ENCODE measurements at places on chromosomes 1 and 21.

- DNase-seq, result no peak
Observed at GRCh38 chr1:26936823-26937222, 15.3 kb downstream of the NUDC start.

DNA sequence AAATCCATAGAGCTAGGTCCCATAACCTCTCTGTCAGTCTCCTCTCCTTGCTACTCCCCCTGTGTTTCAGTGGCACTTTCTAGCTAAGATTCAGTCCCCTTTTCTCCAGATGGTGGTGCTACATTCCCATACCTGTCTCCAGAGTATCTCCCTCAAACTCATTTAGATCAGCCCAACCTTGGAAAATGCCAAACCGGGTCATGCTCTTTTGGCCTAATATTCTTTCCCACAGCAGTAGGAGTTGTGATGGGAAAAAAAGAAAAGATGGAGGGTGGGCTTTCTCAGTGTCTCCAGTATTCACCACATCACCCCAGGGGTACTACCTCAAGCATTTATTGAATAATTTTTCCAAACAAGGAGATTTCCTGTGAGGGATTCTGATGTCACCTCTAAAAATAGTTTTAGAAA is 3.2 kb upstream of the RXFP4 start:
- DNase-seq, result peak; percentile 67

DNA sequence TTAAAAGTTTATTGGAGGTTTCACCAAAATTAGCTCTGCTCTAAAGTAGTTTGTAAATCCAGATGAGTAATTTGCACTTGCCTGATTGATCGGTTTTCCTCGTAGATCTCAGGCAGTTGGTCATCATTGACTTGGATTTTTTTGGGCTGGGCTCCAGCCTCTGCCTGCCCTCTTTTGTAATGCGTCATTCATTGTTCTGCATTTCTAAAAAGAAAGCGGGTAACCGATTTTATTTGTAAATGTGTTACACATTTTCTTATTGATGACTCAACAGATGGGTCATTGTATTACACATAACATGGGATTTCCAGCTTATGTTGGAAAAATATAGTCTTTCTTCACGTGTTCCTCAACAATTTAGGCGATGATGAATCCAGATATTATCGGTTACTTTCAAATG is 5.5 kb downstream of the ETS2 start:
- DNase-seq, result no peak

DNA sequence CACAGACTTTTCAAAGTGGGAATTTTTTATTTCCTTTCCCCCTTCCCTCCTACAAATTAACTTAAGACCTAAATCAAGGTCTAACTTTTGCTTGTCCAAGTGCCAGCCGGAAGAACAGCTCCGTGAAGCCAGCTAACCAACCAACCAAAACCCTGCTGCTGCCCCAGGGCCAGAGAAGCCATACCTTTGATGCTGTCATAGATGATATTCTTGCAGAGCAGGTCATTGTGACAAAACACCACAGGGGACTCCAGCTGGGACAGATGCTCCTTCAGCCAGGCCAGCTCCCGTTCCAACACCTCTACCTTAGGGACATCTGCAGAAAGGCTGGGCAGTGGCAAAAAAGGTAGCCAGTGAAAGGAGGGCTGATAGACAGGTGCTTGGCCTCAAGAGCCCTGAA is 10.7 kb downstream of the ETNK2 start:
- no peak for DNase-seq

- no peak for DNase-seq
Observed at GRCh38 chr1:228373681-228374571, 32.7 kb downstream of the TRIM11 start.

GRCh38 chr1:229264487-229264886 is 6.4 kb upstream of the RAB4A start:
- no peak for DNase-seq

DNA sequence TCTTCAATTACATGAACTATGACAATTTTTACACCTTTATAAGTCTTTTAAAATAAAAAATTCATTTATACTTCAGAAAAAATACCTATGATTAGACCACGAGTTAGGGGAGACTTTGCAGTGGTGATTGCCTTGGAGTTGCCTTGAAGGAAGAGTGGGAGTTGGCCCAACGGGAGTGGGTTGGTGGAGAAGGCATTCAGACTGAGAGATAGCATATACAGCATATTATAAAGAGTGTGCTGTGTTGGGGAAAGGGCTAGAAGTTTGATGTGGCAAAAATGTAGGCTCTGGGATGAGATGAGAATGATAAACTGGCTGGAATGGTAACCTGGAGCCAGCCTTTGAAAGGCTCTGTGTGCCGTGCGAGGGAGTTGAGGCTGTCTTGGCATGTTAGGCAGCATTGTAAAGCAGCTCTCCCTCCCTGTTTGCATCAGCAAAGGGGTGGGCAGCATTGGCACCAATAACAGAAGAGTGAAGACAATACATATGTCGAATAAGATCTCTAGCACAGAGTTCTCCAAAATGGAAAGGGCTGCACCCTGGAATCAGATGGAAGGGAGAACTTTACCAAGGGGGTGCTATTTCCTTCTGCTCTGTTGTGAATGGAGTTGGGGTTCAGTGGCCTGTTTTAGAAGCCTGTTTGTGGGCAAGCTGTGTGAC is 24.4 kb downstream of the MPZL1 start:
- DNase-seq, result no peak

DNA sequence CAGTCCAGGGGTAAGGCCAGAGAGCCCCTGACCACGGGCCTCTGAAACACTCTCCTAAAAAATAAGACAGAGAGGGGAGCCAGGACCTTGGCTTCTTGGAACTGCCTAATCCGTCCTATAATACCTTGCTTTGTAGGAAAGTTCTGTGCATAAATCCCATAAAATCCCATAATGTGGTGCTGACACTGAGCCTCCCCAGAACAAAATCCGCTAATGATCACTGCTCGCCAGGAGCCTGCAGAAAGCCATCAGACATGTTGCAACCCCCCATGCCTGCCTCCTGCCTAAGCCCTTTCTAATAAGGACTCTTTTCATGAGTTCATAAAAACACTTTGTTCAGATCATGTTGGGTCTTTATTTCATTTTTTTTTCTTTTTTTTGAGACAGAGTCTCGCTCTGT is 9.3 kb upstream of the DHRS3 start:
- no peak for DNase-seq

GRCh38 chr1:231935856-231936255 is 309.3 kb downstream of the DISC1 start:
- no peak for DNase-seq

DNA sequence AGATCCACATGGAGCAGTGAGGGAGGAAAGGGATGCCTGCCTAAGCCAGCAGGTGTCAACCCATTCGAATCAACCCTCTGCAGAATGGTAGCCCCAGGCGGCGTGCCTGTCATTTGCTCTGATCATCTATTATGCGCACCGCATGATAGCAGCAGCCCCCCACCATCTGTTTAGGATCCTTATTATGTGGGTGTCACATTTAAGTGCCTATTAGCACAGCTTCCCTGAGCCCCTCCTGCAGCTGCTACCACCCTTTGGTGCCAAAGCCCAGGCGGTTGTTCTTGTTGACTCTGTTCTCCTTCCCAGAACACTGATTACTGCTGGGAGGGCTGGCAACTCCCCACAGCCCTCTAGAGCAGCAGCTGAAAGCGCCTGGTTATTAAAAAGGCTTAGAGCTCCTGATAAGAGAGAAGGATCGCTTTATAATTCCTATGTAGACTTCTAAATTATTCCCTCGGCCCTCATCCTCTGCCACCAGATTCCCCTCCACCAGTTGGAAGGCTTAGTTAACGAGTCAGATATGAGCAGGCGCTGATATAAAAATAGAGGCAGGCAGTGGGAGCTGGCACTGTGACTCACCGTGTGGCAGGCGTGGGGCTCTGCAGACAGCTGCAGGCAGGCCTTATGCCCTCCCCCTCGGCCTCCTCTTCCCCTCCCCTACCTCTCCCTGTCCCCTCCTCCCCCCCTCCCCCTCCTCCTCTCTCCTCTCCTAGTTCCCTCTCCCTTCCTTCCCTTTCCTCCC is 23.0 kb downstream of the ACTA1 start:
- peak; percentile 58 for DNase-seq

GRCh38 chr1:182262425-182262824 is 129.2 kb downstream of the GLUL start:
- no peak for DNase-seq

DNA sequence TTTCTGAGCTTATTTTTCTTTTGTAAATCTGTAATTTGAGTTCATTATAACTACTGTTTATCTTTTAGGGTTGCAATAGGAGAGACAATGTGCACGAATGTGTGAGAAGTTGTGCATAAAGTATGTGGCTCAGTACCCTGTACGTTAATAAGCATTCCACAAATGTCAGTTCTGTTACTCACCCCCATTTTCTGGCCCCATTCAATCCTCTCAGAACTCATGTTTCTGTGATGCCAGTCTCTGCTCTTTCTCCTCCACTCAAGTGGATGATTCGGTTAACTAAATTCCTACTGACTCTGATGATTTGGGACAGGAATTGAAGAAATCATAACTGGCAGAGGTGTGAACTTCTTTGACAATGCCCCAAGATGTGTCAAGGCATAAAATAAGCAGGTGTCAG is 10.2 kb upstream of the DMRTB1 start:
- DNase-seq, result no peak

GRCh38 chr1:186854102-186854501 is 25.4 kb downstream of the PLA2G4A start:
- DNase-seq, result no peak

- DNase-seq, result no peak
Observed at GRCh38 chr1:194296201-194296600, 1109.8 kb upstream of the B3GALT2 start.

- DNase-seq, result no peak
Observed at GRCh38 chr1:150309758-150310508, 11.4 kb upstream of the PRPF3 start.

GRCh38 chr1:5659606-5660005 is 332.6 kb downstream of the NPHP4 start:
- DNase-seq, result no peak

DNA sequence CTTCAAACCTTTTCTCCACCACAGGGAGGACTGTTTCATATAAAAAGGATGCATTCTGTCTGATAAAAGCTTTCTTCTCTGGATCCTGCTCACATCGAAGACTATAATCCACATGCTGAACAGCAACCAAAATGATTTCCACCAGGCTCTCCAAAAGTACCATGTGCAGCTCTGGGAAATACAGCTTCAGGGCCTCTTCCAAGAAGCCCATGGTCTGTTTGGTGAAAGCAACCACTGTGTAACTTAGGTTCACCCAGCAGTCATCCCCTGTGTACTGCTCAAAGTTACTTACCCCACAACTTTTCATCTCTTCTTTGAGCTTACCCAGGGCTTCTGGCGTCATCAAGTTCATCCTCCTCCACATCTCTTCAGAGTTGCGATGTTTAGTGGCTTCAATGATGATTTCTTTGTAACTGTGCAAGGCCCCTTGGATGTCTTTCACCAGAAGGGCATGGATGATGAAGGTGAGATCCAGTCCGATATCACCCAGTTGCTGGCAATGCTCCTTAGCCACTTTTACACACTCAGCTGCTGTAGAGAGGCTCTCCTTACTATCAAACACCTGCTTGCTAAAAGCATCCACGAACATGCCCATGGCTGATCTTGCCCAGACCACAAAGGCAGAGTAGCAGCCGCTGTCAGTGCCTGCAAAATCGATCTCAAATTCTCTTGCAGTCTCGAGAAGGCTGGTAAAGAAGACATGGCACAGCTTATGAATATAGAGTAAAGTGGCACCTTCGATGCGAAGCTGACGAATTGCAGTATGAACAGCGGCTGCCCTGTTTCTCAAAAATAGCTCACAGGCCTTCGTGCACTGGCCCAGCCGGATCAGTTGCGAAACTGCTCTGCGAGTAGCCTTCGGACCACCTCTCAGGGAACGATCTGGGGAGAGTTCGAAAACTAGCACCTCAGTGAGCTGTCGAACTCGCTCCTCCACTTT is 1.7 kb downstream of the EXOC8 start:
- no peak for DNase-seq

GRCh38 chr1:165508291-165508690 is 35.5 kb upstream of the LRRC52 start:
- no peak for DNase-seq

GRCh38 chr1:17750333-17750732 is 4.8 kb upstream of the ACTL8 start:
- no peak for DNase-seq

- peak; percentile 17 for DNase-seq
Observed at GRCh38 chr1:181778640-181779260, 282.8 kb downstream of the ZNF648 start.

- peak; percentile 54 for DNase-seq
Observed at GRCh38 chr1:108643492-108644335, 17.2 kb downstream of the HENMT1 start.

- no peak for DNase-seq
Observed at GRCh38 chr1:116825720-116826438, 71.6 kb downstream of the CD2 start.

- DNase-seq, result peak; percentile 54
Observed at GRCh38 chr1:12636098-12636950, 7.6 kb upstream of the AADACL4 start.

- DNase-seq, result no peak
Observed at GRCh38 chr1:28510273-28510969, 4.6 kb downstream of the RCC1 start.

DNA sequence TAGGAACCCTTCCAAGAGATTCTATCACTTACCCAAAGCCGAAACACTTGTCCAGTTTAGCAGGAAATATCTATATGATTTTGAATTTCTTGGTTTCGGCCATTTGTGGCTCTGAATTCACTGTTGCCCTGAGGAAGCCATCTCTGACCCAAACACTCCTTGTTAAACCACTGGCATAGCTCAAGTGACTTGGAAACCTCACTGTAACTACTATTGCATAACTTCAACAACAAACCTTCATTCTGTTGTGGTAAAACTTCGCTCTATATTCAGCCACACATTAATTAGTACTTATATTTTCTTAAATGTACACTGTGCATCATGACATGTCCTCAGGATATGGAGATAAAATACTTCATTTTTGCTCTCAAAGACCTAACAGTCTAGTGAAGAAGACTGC is 63.2 kb downstream of the ST6GALNAC3 start:
- DNase-seq, result no peak

DNA sequence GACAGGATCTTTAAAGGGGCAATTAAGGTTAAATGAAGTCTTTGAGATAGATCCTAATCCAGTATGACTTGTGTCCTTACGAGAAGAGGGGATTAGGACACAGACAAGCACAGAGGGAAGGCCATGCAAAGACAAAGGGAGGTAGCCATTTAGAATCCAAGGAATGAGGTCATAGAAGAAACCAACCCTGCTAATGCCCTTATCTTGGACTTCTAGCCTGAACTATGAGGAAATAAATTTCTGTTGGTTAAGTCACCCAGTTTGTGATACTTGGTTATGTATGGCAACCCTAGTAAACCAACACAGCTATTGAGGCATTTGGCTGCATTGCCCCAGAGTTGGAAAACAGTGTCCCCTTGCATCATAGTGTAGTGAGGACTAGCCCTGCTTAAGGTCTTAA is 121.3 kb downstream of the MAST2 start:
- no peak for DNase-seq

GRCh38 chr1:100440075-100440809 is 87.9 kb downstream of the CDC14A start:
- no peak for DNase-seq
